ENCODE measurements at places on chromosomes 16 and 17.

DNA sequence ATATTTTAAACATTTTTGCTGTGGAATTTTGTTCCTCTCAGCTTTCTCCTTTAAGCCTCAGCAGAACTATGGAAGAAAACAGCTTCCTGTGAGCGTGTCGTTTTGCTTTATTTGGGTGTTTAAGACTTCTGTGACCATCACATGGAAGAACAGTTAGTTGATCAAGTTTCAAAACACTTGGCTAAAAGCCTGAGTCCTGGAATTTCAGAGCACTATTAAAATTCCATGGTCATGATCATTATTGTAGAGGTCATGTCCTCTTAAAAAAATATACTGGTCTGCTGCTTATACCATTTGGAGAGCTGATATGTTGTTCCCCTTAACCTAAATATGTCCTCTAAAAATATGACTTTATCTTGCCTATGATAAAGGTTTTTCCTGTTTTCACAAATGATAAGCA, 12.6 kb upstream of the CDR2 start:
- DNase-seq = no peak

DNA sequence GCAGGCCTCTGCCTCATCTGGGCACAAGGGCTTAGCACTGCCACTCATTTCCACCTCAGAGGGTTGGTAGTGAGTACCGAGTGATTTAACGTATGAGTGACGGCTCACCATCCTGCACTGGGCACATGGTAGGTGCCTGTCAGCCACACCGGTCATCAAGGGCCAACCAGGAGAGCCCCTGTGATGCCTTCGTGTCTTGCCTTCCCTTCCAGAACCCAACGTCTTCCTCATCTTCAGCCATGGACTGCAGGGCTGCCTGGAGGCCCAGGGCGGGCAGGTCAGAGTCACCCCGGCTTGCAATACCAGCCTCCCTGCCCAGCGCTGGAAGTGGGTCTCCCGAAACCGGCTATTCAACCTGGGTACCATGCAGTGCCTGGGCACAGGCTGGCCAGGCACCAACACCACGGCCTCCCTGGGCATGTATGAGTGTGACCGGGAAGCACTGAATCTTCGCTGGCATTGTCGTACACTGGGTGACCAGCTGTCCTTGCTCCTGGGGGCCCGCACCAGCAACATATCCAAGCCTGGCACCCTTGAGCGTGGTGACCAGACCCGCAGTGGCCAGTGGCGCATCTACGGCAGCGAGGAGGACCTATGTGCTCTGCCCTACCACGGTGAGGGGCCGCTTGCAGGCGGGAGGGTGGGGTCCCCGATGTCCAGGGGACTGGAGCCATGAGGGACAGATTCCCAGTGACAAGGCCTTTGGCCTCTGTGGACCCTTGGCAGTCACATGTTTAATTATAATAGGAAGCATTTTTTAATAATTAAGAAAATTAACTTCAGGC, 37.1 kb downstream of the MRC2 start:
- no peak for DNase-seq

DNA sequence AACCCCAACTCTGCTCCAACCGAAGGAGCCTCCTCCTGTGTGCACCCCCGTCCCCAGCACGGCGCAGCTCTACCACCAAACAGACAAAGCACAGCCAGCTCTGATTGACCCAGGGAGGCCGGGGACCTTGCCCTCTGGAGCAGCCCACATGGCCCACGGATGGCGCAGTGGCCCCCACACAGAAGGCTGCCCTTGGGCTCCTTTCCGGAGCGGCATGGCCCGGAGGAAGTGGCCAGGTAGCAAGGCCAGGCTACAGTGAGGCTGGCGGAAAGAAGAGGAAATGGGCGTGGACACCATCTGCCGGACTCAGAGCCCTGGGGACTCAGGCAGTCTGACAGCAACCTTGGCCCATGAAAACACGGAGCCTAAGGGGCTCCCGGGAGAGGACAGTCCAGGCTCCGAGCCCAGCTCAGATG, 19.9 kb upstream of the ZC3H18 start:
- DNase-seq = no peak

- no peak for DNase-seq
Measured at GRCh38 chr16:11759997-11760396, 17.3 kb upstream of the TXNDC11 start.

DNA sequence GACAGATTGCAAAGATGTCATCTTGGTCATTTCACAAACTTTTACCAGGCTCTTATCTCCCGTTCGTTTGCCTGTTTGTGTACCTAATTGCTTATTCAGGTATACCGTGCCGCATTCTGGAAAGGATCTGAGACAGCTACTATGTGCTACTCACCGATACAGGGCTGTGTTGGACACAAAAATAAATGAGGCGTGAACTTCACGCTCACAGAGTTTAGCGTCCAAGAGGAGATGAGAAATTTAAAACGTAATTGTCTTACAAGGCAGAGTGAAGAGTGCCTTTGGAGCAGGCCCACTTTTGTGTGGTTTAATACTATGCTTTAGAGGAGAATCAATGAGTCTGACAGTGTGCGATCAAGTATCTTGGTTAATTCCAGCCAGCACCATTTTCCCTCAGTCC, 26.7 kb downstream of the MAF start:
- no peak for DNase-seq

DNA sequence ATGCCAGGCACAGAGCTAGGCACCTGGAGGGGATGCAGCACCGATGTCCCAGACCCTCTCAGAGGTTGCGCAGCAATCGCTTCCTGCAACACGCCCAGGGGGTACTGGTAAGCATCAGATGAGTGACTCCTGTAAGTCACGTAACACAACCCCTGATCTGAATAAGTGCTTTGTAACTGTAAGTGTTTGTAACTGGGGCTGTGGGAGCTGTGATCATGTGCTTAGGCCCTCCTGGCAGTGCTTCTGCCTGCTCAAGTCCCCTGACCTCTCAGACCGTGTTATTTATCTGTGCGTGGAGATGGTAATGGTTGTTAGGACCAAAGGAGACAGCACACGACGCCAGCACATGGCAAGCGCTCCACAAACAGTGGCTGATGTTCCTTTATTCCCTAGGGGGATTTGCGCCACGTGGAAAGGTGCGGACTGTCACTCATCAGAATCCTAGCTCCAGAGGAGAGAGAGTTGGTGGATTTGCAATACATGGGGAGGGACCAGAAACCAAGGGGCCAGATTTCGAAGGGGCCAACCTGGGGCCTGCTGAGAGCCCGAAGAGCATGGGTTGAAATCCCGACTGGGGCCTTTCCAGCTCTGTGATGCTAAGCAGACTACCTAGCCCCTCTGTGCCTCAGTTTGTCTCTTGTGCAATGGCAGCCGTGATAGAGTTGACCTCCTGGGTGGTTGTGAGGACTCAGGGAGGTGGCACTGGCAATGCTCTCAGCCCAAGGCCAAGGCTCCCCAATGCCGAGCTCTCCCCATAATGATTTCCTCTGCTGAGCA, 151.8 kb downstream of the IRF8 start:
- no peak for DNase-seq

DNA sequence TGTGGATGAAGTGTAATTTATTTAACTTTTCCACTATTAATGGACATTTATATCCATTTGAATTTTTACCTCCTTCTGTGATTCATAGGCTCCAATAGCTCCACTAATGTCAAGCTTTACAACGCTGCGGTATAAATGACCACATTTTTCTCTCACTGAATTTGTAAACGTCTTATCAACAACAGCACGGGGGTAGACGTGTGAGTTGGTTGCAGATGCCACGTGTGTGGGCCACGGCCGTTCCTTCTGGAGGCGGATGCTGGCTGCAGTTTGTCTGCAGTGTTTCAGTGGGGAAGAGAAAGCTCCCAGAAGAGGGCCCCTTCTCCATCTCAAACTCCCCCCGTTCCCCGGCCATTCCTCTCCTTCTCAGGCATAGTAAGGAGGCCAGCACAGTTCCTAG, 68.2 kb upstream of the XYLT1 start:
- no peak for DNase-seq

- DNase-seq = peak; percentile 47
Measured at GRCh38 chr16:50266337-50267091, at the start of gene ADCY7. ADCY7 (plus strand) TSS chr16:50266551; CDS start chr16:50288180, 21,629 bp downstream.

- DNase-seq = no peak
Measured at GRCh38 chr17:82372249-82373071, 895 bp downstream of the UTS2R start.

GRCh38 chr16:2035431-2036199, 8.9 kb downstream of the NHERF2 start:
- DNase-seq = no peak

GRCh38 chr16:85522842-85523601, 90.1 kb upstream of the GSE1 start:
- DNase-seq = no peak

- DNase-seq = no peak
Measured at GRCh38 chr16:27311448-27311830, 2.3 kb upstream of the IL4R start.

DNA sequence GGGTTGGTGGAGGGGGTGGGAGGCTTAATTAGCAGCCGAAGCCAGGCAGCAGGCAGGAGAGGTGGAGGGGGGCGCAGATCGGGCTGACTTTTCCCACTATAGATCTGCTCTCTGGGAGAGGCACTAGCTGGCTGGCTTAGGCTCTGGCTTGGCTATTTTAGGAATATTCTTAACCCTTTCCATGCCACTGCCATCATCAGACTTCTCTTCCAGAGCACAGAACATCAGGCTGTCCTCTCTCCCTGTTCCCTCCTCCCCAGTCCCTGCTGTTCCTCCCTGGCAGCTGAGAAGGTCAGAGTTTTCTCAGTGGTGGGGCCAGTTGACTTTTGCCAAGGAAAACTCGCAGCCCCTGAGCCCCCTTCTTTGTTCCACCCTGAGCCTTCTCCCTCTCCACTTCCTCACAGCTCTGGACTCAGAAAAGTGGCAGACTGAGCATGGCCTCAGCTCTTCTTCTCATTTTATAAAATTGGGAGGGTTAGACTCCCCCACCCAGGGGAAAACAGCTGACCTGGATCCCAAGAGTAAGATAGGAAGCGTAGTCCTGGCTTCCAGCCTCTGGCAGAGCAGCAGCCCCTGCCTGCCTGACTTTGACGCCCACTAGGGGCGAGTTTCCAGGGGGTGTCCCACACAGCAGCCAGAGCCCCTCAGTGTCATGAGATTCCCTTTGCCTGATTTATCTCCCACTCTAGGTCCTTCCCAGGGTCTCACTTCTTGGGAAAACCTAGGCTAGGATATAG, 9.9 kb upstream of the C1QL1 start:
- DNase-seq = no peak

DNA sequence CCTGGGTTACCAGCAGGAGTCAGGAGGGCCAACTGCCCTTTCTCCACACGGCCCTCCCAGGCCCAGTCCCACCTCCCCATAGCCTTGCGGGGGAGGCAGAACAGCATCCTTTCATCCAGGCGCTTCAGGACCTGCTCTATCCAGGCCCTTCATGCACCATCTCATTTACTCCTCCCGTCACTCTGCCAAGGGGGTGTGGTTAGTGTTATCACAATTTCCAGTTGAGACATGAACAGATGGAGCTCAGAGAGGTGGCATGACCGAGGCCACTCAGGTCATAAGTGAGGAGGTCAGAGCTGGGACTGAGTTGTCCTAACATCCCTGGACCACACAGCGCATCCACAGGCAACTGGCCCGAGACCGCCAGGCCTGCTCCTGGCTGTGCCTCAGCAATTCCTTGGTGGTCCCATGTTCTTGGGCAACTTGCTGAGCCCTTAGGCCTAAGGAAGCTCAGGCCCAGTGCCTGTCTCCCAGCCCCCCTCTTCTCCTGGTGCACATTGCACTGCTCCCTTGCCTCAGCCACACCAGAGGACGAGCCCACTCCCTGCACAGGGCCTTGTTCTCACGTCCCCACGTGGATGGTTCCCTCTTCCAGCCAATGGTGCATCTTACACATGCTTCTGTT, 23.8 kb downstream of the C17orf100 start:
- DNase-seq = no peak
